ENCODE measurements at places on chromosomes 12 and 14.

DNA sequence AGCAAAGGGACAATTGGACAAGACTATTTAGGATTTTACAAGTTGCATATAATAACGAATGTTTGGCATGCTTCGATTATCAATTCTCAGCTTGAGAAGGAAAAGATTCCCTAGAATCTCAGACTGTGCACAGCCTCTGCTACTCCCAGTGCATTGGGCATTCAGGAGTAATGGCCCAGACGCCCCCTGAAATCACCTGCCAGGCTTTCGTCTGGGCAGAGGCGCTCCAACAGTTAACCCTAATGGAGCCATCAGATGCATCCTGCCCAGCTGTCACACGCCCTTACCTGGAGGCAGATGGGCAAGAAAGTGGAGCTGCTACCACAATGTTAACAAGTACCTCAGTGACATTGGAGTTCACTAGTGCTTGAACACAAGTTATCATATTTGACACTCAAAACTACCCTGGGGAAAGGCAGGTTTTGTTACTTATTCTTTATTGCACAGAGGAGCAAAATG, 927 bp upstream of the LRP6 start:
- DNase-seq: no peak

DNA sequence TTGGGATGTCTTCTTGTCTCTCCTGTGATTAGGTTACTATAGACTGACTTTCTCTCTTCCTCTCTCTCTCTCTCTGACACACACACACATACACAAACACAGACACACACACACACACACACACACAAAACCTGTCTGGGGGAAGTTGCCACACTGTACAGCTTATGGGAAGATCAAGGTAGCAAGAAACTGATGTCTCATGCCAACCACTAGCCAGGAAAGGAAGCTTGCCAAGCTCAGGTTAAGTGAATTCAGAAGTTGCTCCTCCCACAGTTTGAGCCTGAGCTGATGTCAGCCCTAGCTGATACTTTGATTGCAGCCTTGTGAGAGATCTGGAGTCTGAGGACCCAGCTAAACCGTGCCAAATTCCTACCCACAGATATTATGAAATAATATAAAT, 67.1 kb downstream of the PPFIA2 start:
- no peak for DNase-seq

- DNase-seq: no peak
These were observed 20.0 kb downstream of the PROX2 start for GRCh38 chr14:74855945-74856344.

GRCh38 chr14:77579780-77580179, 36.7 kb downstream of the SPTLC2 start:
- DNase-seq: no peak

- DNase-seq: no peak
These were observed 929 bp upstream of the UBE2N start for GRCh38 chr12:93442411-93443340.

- no peak for DNase-seq
These were observed 83.2 kb upstream of the SLC38A2 start for GRCh38 chr12:46455648-46456352.

DNA sequence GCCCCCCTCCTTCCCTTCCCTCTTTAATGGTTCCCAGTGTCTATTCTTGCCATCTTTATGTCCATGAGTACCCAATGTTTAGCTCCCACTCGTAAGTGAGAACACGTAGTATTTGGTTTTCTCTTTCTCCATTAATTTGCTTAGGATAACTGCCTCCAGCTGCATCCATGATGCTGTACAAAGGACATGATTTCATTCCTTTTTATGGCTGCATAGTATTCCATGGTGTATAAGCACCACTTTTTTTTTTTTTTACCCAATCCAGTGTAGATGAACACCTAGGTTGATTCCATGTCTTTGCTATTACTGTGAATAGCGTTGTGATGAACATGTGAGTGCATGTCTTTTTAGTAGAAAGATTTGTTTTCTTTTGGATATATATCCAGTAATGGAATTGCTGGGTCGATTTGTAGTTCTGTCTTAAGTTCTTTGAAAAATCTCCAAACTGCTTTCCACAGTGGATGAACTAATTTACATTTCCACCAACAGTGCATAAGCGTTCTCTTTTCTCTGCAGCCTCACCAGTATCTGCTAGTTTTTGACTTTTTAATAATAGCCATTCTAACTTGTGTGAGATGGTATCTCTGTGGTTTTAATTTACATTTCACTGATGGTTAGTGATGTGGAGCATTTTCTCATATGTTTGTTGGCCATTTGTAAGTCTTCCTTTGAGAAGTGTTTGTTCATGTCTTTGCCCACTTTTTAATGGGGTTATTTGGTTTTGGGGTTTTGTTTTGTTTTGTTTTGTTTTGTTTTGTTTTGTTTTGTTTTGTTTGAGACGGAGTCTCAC, 26.0 kb downstream of the RPS29 start:
- DNase-seq: no peak

DNA sequence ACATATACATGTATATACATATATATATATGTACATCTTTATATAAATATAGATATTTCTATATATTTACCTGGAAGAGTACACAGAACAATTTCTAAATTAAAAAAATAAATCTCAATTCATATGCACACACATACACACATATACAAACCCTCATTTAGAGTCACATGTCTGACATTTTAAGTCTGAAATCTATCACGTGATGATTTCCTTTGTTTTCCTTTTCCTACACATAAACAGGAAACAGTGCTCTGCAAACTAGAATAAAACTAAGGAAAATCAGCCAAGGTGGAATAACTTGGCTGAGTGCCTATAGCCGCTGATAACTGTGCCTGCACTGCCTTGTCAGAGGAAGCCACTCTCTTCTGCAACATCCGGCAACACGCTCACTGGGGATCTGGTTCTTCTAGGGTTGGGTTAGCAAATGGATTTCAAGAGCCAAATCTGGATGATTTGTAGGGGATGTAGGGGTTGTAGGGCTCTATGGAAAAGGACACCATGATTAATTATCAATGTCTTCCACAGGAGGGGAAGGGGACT, 480.7 kb downstream of the TMEM132D start:
- DNase-seq: no peak

- no peak for DNase-seq
These were observed 50.1 kb downstream of the RFX4 start for GRCh38 chr12:106632797-106633450.

DNA sequence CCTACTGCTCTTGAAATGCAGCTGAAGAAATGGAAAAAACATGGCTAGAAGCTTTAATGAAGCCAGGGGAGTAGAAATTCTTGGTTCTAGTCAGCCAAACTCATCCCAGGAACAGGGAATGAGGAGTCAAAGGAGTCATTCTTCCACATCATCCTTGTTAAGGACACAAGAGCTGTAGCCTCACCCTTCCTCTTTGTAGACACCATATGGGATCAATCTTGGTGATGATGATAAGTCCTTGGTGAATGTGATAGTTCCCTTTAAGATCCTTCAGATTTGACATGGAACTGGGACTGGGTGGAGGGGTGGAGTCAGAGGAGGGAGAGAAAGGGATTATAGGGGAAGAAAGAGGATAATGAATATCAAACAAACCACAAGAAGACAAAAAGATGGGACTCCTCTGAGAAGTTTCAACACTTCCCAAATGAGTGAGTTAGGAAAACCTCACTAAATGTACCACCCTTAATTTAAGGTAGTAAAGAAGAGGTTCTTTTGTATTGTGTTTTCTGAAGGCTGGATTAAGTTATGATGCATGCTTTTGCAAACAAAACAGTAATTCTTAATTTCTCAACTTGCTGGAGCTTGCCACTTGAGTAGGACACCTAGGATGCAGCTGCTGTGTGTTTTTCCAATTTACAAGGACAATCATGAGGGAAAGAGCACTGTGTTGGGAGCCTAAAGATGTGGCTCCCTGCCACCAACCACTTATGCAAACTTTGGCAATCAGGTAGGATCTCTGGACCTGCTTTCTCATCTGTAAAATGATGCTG, 104.0 kb downstream of the WIF1 start:
- no peak for DNase-seq

DNA sequence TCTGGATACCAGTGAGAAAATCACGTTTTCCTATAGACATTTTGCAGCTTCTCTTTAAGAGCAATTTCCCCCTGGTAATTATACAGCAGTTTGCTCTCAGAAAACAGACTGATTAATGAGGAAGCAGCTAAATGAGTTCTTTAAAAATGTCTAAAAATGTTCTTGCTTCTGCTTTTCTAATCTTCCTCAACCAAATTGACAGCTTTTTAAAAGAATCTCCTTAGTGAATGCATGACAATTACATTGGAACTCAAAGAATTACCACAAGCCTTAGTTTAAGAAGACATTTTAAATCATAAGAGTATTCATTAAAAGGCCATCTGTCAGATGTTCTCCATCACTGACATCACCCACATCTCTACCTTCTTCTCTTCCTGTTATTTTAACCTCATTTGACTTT, 135.8 kb upstream of the PLXNC1 start:
- no peak for DNase-seq

DNA sequence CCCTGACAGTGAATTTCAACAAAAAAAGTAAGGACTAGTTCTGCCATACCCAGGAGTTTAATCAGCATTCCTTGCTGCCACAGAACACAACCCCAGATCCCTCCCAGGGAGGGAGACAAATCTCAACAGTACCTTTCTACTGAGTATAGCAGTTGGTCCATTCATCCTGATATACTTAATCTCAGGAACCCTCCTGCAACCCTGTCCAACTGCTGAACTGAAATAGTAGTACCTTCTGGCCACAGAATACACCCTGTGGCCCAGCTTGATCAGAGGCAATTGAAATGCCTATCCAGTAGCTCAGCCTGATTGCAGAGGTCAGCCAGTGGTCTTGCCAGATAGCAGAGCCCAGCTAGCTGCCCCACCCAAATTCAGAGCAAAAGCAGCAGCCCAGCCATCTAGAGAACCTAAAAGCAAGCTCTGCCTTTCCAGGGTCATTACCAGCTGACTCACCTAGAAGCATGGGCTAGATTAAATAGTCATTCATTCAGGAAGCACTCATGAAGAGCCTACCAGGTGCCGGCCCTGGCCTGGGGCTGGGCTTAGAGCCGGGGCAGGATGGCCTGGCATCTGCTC, 40.0 kb upstream of the RHOJ start:
- DNase-seq: no peak

DNA sequence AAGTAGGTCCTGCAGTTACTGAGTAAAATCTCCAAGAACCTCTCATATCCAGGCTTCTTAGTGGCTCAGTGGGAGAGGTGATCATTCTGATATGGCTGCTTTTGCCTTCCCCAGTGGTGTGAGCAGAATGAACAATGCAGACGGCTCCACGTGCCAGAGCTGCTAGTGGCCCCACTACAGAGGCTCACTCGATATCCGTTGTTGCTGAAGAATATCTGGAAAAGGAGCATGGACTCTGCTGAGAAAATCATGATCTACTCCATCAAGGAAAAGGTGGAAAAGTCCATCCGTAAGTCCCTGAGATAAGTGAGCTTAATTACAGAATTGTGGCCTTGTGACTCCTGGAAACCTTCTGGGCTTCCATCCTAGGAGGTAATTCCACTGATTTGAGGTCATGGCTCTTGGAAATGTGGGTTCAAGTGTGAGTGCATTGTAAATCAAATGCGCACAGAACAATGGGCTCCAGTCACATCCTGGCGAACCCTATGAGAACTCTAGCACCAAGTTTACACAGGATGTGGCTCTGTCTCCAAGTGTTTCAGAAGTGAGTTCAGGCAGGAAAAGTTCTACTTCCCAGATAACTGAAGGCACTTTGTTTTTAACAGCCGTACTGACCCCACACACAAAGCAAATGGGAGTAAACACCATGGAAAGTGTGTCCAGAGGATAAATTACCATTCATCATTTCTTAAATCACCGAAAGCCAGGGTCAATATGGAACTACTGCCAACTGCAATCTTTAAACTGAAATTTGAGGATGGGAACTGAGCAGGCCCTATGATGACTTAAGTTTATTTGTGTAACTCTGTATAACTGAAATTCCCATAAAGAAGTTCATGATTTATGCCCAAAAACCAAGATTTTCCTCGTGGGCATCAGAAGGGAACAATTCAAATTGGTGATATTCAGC, 51.4 kb downstream of the PLEKHG7 start:
- no peak for DNase-seq

- no peak for DNase-seq
These were observed 16.0 kb upstream of the TRAF3 start for GRCh38 chr14:102761206-102761605.

DNA sequence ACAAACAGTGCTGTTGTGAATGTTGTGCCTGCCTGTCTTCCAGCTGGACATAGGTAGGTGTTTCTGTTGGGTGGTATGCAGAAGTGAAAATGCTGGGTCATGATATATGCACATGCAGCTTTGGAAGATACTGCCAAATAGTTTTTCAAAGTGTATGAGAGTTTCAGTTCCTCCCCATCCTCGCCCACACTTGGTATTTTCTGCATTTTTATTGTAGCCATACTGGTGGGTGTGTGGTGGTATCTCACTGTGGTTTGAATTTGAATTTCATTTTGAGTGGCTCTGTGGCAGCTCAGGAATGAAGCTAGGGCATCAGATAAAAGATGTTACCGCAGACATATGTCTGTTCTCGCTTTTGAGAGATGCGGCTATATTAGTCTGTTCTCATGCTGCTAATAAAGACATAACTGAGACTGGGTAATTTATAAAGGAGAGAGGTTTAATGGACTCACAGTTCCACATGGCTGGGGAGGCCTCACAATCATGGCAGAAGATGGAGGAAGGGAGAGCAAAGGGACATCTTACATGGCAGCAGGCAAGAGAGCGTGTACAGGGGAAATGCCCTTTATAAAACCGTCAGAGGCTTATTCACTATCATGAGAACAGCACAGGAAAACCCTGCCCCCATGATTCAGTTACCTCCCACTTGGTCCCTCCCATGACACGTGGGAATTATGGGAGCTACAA, 183.1 kb downstream of the CAND1 start:
- DNase-seq: peak; percentile 7

- peak; percentile 21 for DNase-seq
These were observed at the start of gene MIPOL1 for GRCh38 chr14:37197421-37198272. Gene MIPOL1 (plus strand): TSS chr14:37197937. CDS start chr14:37247889, 49,952 bp downstream.

DNA sequence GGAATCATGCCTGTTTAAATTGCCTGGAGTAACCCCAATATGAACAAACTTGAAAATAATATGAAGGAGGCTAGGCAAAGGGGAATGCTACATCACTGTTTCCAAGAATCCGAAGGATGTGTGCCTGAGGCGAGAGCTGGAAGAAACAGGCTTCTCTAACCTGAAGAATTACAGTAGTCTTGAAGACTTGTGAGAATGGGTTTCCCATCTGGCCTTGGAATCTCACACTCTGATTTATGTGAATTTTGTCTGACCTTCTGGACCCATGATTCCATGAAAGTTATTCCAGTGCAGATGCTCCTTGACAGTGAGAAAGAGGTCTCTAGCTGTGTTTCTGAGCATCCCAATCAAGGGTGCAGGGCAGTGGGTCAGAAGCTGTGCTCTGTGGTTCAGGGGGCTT, 122.1 kb upstream of the PARP11 start:
- DNase-seq: no peak

All from CD4-positive, alpha-beta T cell treated with Interleukin-17A for 1 hour (primary cell).